ENCODE measurements at places on chromosomes 7 and 10. TPM values are rescaled to one million over a fixed set of nuclear protein-coding genes. Genes with fewer than 3 reads are reported as not detected.

The TFR2 gene
- 0.57 TPM for total RNA-seq

The ZPBP gene
- not detected for total RNA-seq

The PLXNA4 gene
- 0.78 TPM for total RNA-seq

The FXYD4 gene
- total RNA-seq = not detected

DNA sequence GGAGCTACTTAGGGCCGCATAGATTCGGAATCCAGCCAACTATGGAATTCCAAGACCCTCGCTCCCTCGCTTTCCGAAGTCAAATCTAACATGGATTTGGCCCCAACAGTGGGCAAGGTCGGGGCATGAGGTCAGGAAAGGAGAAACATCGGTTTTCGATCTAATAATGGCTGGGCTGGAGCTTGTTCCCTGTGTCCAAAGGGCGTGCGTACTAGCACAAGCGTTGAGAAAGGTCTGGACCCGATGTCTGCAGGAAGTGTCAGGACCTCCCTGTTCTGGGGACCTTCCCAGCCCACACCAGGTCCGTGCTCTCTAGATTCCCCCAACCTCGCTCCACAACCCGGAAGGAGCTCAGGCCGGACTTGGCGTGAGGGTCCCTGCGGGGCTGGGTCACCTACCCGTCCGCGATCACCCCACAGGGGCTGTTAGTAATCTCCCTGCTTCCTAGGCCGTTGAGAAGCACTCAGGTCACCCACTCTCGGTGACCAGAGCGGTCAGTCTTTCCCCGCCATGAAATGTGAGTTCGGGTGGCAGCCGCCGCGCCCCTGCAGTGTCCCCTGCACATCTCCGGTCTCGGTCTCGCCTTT is 4.8 kb downstream of the FEZF1 start:
- no peak for DNase-seq

DNA sequence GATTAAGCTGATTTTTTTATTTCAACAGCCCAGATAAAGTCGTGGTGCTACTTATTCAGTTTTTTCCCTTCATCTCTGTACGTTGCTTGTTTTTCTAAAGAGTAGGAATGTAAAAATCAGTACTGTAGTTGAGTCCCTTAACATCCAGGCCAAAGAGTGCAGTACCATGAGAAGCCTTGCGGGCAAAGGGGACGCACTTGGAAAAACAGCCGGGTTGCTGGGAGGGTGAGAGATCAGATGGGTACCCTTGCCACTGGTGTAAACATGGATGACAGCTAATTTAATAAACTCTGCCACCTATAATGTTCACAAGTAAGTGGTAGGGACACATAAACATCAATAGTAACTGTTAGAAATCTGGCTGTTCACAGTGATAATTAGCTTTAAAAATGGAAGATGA is 175.9 kb downstream of the POU6F2 start:
- no peak for DNase-seq
